ENCODE measurements at places on chromosomes 7 and 10. TPM values are rescaled to one million over a fixed set of nuclear protein-coding genes. Genes with fewer than 3 reads are reported as not detected.

Gene TFEC
- total RNA-seq, result 8.3 TPM

Gene SLC26A5
- not detected for total RNA-seq

Gene KNDC1
- total RNA-seq, result 0.13 TPM

Gene BBIP1
- 30.8 TPM for total RNA-seq

Gene TUBAL3
- 0.07 TPM for total RNA-seq

Gene CLCN1
- not detected for total RNA-seq

Gene HYAL4
- 0.49 TPM for total RNA-seq

Gene OR9A2
- not detected for total RNA-seq

Gene GBX1
- not detected for total RNA-seq
